ENCODE measurements at places on chromosomes 13 and 19.

- DNase-seq: no peak
These were observed 4.6 kb downstream of the CADM4 start for GRCh38 chr19:43634872-43635560.

DNA sequence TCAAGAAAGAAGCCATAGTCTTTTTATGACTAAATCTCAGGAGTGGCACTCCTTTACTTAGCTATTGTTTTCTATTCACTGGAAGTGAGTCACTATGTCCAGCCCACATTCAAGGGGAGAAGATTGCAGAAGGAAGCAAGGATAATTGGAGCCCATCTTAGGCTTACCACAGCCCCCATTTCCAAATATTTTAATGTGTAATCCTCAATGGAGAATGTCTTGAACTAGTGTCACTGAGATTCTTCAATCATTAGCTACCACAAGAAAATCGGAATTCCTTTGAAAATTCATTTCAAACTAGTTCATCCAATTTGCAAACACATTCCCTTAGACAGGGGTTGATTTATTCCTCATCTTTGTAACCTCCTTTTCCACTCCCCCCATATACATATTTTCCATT, 84.7 kb downstream of the DLEU7 start:
- no peak for DNase-seq

DNA sequence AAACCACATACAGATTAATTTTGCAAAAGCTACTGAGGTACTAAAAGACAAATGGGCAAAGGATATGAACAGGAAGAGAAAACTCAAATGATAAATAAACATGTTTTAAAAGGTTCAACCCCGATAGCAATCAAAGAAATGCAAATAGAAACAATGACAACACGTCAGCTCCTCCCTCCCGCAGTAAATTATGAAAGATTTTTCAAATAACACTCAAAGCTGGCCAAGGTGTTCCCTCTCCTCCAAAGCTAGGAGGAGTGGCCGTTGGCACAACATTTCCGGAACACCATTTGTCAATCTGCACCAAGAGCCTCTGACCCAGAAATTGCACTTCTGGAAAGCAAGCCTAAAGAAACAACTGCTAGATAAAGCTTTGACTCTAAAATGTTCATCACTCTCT, 28.3 kb downstream of the INSR start:
- DNase-seq: no peak

- no peak for DNase-seq
These were observed 11.1 kb upstream of the TDRD12 start for GRCh38 chr19:32708457-32708856.

GRCh38 chr13:31765138-31765785, 25.9 kb downstream of the RXFP2 start:
- peak; percentile 43 for DNase-seq

All from AG20443 (cell line).